Natural killer cell treated with Interleukin-12 subunit alpha and Interleukin-12 subunit beta and Interleukin-15 and Interleukin-18, amount 100 ng/mL, for 72 hours (primary cell): ENCODE measurements at places on chromosomes 11 and 22. TPM values are rescaled to one million over a fixed set of nuclear protein-coding genes. Genes with fewer than 3 reads are reported as not detected.
A peak's percentile ranks its signal among the peaks of the same experiment; 100 is the strongest.

GRCh38 chr22:45125188-45125587 is 38.5 kb upstream of the NUP50 start:
- H3K4me3 ChIP-seq, result no peak overlapping the region
- H3K36me3 ChIP-seq, result no peaks in the 10 kb centered on the region
- no peak for DNase-seq
- H3K27me3 ChIP-seq, result no peaks in the 10 kb centered on the region

- DNase-seq, result no peak
- no peaks in the 10 kb centered on the region for H3K27me3 ChIP-seq
- H3K4me3 ChIP-seq, result no peak overlapping the region
- peaks cover 17% of the 10 kb centered on the region for H3K36me3 ChIP-seq
- H3K4me1 ChIP-seq, result no peaks in the 10 kb centered on the region
Observed at GRCh38 chr22:45828841-45829240, 148.1 kb downstream of the WNT7B start.

DNA sequence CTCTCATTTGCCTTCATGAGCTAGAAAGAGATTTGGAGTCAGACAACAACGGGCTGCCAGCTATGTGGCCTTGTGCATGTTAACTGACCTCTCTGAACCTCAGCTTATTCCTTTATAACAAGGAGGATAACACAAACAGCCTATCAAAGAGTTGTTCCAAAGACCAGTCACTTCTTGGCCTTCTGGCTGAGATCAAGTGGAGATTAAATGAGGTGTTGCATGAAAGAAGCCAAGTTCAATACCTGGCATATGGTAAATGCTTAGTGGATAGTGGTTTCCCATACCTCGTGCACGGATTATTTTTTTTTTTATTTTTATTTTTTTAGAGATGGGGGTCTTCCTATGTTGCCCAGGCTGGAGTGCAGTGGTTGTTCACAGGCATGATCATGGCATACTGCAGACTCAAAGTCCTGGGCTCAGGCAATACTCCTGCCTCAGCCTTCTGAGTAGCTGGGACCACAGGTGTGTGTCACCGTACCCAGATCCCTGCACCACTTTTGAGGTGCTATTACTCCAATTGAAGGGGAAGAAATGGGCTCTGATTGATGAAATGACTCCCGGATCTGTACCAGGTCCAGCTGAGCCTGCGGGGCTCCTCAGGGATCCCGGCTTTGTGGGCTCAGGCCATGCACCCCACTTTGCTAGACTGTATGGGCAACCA is 4.9 kb downstream of the LGALS1 start:
- no peak overlapping the region for H3K4me3 ChIP-seq
- no peaks in the 10 kb centered on the region for H3K27me3 ChIP-seq
- no peaks in the 10 kb centered on the region for H3K36me3 ChIP-seq
- DNase-seq, result no peak
- peaks cover 32% of the 10 kb centered on the region for H3K4me1 ChIP-seq

- H3K36me3 ChIP-seq, result no peaks in the 10 kb centered on the region
- no peak for DNase-seq
- H3K4me3 ChIP-seq, result no peak overlapping the region
- no peaks in the 10 kb centered on the region for H3K4me1 ChIP-seq
- H3K27ac ChIP-seq, result no peak overlapping the region
Observed at GRCh38 chr11:36098087-36098486, 154.2 kb downstream of the LDLRAD3 start.

OR6A2 gene
- total RNA-seq, result not detected

- peak overlapping the region; percentile 80 for H3K4me3 ChIP-seq
- H3K27me3 ChIP-seq, result peaks cover 4% of the 10 kb centered on the region
- peaks cover 68% of the 10 kb centered on the region for H3K4me1 ChIP-seq
Observed at GRCh38 chr11:122843281-122844141, 5.2 kb downstream of the CRTAM start.

GRCh38 chr11:34926831-34927132 is 10.4 kb downstream of the PDHX start:
- H3K36me3 ChIP-seq, result no peaks in the 10 kb centered on the region
- peaks cover 7% of the 10 kb centered on the region for H3K4me1 ChIP-seq
- no peak overlapping the region for H3K27ac ChIP-seq
- no peak overlapping the region for H3K4me3 ChIP-seq
- no peaks in the 10 kb centered on the region for H3K27me3 ChIP-seq
- DNase-seq, result no peak

DNA sequence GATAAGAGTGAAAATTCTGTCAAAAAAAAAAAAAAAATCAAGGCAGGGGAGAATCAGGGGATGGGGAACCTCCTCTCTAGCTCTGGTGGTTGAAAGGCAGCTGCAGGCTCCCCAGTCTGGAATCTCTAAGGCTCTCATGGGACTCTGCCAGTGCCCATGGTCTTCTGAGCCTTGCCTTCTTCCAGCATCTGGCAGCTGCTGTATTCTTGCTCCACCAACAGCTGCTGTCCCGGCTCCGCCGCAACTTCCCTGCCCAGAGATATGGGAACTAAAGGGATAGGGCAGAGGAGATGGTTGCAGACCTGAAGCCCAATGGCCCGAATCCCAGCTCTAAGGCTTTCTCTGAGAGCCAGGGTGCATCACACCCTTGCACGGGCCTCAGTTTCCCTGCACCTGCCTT is 49.5 kb upstream of the PHF21B start:
- H3K4me1 ChIP-seq, result no peaks in the 10 kb centered on the region
- no peaks in the 10 kb centered on the region for H3K27me3 ChIP-seq
- H3K27ac ChIP-seq, result no peak overlapping the region
- no peak for DNase-seq

DNA sequence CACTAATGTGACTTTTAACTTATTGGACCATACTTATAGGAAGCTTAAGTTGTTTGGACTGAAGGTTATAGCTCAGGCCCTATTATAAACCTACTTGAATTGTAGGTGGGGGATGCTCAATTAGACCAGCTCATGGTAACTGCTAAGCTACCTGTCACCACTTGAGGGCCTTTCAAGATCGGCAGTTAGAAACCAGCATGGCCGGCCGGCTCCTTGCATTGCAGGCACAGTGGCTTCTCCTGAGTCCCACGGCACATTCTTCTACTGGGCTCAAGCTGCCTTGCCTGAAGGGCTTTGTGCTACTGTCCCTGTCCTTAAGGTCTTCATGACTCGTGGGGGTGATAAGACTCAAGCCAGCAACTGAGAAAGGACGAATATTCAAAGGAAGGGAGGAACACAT is 70.8 kb downstream of the TBC1D22A start:
- H3K4me3 ChIP-seq, result no peak overlapping the region
- peaks cover 20% of the 10 kb centered on the region for H3K36me3 ChIP-seq
- DNase-seq, result no peak
- H3K4me1 ChIP-seq, result peaks cover 23% of the 10 kb centered on the region
- H3K27me3 ChIP-seq, result no peaks in the 10 kb centered on the region

DNA sequence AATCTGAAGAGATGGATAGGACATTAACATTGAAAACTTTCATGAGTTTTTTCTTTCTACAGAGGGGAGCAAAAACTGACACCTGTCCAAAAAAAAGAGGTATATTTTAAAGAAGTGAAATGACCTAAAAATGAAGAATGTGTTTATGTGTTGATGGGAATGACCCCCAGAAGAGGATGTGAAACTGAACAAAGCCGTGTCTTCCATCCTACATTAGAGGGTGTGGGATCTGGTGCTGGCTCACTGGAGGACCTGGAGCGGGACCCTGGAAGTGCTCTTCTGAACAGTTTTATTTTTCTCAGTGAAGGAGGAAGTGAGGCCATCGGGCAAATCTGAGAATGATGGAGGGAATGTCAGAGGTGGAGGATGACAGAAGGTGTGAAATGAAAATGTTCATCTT is 470.1 kb downstream of the NTM start:
- no peaks in the 10 kb centered on the region for H3K36me3 ChIP-seq
- no peak overlapping the region for H3K27ac ChIP-seq
- no peak overlapping the region for H3K4me3 ChIP-seq
- H3K27me3 ChIP-seq, result no peaks in the 10 kb centered on the region
- no peak for DNase-seq
- no peaks in the 10 kb centered on the region for H3K4me1 ChIP-seq

TNNI2 gene
- total RNA-seq, result 1.4 TPM

ANO1 gene
- total RNA-seq, result not detected

- no peak overlapping the region for H3K4me3 ChIP-seq
- H3K27ac ChIP-seq, result no peak overlapping the region
- H3K36me3 ChIP-seq, result no peaks in the 10 kb centered on the region
Observed at GRCh38 chr11:35546317-35546716, 20.9 kb upstream of the PAMR1 start.

DNA sequence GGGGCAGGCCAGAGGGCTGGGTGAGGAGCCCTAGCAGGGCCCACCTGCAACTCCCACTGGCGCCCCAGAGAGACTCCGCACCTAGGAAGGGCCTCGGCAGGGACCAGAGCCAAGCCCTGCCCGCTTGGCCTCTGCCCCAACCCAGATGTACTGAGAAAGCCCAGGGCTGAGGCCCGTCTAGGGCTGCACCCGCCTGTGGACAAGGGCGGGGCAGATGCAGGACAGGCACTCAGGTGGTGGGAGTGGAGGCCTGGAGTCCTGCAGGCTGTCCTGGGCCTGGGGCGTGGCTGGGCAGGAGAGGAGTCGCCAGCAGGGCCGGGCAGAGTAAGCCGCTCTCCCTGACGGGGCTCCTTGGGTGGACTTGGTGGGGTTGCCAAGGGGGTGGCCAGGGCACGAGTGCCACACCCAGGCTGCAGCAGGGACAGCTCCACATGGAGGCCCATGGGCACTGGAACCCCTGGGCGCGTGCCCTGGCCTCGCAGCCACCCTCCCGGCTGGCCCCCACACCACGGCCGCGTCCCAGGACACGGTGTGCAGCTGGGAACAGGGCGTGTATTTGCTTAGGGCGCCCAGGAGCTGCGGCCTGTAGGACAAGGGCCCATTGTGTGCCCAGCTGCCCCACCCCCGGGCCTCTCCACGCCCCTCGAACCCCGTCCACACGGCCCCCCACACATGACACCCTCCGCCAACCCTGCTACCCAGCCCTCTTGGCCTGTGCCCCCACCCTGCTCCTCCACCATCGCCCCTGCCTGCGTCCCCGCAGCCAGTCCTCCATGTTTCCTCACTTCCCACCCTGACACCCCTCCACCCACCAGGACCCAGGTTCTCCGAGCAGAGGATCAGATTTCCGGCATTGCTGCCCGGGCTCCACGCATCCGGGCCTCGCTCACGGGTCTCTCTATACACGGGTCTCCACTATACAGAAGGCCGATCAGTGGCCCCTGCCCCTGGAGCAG is 11.3 kb upstream of the PIM3 start:
- no peaks in the 10 kb centered on the region for H3K36me3 ChIP-seq
- no peaks in the 10 kb centered on the region for H3K4me1 ChIP-seq
- H3K27ac ChIP-seq, result no peak overlapping the region
- H3K4me3 ChIP-seq, result no peak overlapping the region
- DNase-seq, result no peak
- H3K27me3 ChIP-seq, result no peaks in the 10 kb centered on the region

DNA sequence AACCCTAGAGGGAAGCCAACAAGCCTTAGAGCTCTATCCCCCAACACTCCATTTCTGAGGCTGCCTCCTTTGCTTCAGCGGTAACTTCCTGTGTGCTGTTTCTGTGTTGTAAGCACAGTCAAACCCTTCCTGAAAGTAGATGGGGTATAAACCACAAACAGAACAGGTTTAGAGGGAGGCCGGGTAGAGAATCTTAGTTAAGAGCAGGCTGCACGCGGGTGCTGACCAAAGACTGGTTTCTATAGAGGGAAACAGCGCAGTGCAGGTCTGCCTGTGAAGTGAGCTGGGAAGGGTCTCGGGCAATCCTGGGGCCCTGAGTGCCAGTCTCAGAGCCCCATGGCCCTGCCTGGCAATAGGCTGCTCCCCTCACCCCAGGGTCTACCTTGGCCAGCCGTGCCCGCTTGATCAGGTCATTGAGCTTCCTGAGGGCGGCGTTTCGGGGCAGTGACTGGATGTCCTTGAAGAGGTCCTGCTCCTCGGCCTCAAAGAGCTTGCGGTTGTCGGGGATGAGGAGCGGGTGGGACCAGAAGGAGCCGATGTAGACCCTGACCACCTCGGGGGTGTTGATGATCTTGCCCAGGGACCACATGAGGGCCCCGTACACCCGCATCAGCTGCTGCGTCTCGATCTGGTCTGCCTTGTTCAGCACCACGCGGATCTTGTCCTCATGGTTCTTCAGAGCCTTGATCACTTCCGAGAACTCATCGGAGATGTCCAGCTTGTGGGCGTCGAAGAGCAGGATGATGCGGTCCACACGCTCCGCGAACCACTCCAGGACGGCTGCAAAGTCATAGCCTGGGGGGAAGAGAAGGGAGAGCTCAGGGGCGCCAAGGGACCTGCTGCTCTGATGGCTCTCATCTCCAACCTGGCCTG is 15.3 kb upstream of the CDC42BPG start:
- H3K27me3 ChIP-seq, result no peaks in the 10 kb centered on the region
- peaks cover 69% of the 10 kb centered on the region for H3K4me1 ChIP-seq
- peak overlapping the region; percentile 89 for H3K4me3 ChIP-seq
- peaks cover 6% of the 10 kb centered on the region for H3K36me3 ChIP-seq

DNA sequence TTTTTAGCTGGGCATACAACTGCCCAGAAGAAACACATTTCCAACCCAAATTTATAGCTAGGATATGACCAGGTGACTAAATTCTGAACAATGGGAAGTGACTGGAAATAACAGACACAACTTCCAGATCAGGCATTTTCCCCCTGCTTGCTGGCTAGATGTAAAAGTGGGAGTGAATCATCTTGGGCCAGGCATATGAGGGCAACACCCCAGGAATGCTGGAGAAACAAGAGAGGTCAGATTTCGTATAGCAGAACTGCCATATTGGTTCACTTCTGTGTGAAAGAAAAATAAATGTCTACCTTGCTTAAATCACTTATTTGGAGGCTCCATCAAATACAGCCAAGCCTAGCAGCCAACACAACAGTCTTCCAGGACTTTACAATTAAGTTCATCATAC is 7.4 kb downstream of the ATL3 start:
- H3K27ac ChIP-seq, result no peak overlapping the region
- no peaks in the 10 kb centered on the region for H3K27me3 ChIP-seq
- H3K36me3 ChIP-seq, result no peaks in the 10 kb centered on the region
- H3K4me1 ChIP-seq, result peaks cover 16% of the 10 kb centered on the region
- H3K4me3 ChIP-seq, result no peak overlapping the region
- no peak for DNase-seq
